ENCODE measurements at places on chromosomes 4 and X.

GRCh38 chrX:69287095-69287494 is 121.8 kb upstream of the PJA1 start:
- DNase-seq, result no peak

- DNase-seq, result no peak
Measured at GRCh38 chr4:184807797-184808712, 17.7 kb downstream of the ACSL1 start.

- no peak for DNase-seq
Measured at GRCh38 chr4:145337391-145337790, 144.3 kb upstream of the SMAD1 start.

DNA sequence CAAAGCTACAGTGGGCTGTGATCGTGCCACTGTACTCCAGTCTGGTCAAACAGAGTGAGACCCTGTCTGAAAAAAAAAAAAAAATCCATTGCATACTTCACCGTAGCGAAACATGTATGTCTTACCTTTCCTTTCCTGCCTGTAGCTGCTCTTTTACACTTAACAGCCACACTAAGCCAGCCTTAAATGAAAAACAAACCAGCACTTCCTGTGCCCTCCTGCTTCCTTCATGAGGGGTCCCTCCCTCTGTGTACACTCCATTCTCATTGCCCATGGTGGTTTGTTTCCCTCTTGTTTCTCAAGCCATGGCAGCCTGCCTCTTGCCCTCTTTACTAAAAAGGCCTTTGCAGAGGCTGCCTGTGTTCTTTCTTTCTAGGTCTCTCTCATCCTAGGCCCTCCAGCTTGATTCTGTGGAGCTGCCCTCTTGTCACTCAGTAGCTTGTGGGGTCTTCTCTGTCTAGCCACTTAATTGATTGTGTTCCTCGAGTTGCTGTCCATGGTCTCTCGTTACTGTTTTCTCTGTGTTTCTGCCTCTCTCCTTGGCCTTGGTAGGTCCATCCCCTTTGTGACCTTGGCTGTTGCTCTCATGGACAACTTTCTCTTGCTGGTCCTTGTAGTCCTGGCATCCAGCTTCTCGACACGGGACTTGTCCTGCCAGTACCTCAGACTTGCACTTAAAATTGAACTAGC is 52.1 kb upstream of the MSANTD1 start:
- DNase-seq, result no peak

DNA sequence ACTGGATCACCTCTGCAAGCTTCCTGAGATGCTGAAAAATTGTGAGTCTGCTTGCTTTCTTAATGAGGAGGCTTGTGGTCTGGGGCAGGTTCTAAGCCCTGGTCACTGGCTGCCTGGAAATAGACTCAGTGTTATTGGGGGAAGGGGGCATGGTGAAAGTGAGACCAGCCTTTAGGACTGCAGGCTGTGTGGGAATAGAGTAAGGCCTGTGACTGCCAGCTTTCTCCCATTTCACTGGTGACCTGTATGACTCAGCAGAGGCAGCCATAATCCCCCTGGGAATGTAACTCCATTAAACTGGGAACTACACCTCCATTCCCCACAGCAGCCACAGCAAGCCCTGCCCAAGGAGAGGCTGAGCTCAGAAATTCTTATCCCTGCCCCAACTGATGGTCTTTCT is 55.9 kb upstream of the IL15 start:
- no peak for DNase-seq

DNA sequence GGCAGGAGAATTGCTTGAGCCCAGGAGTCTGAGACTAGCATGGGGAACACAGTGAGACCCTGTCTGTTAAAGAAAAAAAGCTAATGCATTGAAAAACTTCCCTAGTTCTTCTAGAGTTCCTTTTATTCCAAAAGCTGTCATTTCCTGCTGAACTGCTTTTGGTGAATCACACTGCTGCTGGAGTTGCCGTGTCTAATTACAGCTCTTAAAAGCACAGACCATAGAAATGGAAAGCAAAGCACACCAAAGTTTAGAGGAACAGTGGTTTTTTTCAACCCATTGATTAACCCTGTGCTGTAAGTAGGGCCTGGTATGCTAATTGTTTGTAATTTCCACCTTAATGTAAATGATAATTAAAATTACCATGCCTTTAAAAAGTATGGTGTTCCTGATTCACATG is 52.4 kb downstream of the SEPTIN11 start:
- DNase-seq, result no peak

- DNase-seq, result peak; percentile 81
Measured at GRCh38 chr4:122827258-122827878, 737 bp downstream of the FGF2 start.

GRCh38 chr4:119014658-119015057 is 121.0 kb upstream of the MYOZ2 start:
- no peak for DNase-seq

DNA sequence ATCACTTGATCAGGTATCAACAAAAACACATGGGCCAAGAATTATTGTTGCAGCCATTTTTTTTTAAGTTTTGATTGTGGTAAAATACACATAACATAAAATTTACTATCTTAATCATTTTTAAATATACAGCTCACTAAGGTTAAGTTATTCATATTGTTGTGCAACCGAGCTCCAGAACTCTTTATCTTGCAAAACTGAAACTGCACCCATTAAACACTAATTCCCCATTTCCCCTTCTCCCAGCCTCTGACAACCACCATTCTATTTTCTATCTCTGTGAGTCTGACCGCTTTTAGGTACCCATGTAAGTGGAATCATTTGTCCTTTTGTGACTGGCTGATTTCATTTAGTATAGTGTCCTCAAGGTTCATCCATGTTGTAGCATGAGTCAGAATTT is 126.2 kb upstream of the NDP start:
- DNase-seq, result no peak

DNA sequence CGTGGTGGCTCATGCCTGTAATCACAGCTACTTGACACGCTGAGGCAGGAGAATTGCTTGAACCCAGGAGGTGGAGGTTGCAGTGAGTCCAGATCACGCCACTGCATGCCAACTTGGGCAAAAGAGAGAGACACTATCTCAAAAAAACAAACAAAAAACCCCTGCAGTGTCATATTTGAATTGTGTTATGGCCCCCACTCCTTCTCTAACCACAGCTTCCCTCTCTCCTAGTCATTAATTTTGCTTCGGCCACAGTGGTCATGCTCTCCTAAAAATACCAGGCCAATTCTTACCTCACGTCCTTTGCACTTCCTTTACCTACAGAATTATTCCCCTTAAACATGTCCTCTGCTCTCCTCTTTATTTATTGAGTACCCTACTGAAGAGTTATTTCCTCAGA is 206.1 kb downstream of the PPP3CA start:
- no peak for DNase-seq

GRCh38 chr4:155434366-155434765 is 57.6 kb upstream of the MAP9 start:
- DNase-seq, result no peak

- no peak for DNase-seq
Measured at GRCh38 chr4:173924561-173924960, 358.9 kb downstream of the FBXO8 start.

GRCh38 chr4:134422776-134423175 is 221.2 kb upstream of the PABPC4L start:
- no peak for DNase-seq

DNA sequence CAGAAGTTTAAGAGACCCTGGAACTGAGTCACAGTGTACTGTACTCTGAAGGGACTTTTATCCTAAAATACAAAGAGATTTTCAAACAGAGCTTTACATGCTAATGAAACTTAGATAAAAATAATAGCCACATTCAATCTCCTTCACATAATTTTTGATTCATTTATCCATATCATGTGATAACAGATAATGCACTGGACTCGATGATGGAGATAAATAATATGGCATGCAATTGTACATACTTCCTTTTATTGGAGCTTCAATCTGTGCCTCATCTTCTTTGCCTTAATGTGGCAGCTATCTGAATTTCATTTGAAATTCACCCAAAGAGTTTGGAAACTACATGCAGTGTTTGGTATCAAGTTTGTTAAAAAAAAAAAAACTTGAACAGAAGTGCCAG is 390.6 kb downstream of the CFAP47 start:
- DNase-seq, result no peak

DNA sequence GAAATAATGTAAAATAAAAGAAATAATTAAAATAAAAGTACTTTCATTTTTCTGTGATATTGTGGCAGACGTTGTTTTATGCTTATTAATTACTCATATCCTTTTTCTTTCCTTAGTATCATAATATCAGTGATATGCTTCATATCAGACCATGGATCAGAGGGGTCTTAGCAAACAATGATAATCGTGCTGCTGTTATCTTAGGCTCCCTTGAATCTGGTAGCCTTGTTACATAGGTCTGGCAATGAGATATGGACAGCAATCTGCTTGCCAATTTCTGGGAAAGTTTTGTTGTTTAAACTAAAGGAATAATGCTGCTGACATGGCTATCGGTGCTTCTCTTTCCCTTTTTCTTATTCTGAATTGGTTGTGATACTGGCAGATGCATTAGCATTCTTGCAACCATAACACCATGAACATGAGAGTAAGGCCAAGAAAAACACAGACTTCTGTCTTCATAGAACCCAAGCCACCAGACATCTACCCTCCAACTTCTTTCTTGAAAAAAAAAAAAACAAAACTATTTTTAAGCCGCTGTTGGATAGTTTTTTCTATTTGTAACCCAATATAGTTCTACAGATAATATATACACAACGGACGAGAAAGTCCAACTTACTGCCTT is 16.4 kb downstream of the EPHA5 start:
- no peak for DNase-seq

DNA sequence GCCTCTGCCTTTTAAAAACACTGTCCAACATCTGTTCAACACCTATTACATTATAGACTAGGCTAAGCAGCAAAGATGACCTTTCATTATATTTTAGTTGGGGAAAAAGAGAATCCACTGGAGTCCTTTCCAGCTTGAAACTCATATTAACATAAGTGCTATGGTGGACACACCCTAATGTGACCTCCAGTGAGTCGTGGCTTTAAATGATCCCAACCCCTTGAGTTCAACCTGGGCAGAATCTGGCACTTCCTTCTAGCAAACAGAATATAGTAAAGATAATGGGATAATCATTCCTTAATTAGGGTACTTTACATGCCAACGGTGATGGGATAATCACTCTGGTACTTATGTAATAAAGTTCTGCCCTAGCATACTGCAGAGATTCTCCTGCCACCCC is 162.6 kb downstream of the MAB21L2 start:
- no peak for DNase-seq

DNA sequence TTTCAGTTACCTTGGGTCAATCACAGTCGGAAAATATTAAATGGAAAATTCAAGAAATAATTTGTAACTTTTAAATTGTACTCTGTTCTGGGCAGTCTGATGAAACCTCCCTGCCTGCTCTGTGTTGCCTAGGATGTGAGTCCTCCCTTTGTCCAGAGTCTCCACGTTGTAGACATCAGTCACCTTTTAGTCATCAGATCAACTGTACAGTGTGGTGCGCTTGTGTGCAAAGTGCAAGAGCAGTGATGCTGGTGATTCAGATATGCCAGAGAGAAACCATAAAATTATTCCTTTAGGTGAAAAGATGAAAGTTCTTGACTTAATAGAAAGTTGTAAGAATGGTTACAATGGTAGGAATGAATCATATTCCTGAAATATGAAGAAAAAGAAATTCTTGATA is 1.4 kb downstream of the SPATA4 start:
- DNase-seq, result no peak

GRCh38 chrX:118758511-118758910 is 31.1 kb downstream of the IL13RA1 start:
- DNase-seq, result no peak

DNA sequence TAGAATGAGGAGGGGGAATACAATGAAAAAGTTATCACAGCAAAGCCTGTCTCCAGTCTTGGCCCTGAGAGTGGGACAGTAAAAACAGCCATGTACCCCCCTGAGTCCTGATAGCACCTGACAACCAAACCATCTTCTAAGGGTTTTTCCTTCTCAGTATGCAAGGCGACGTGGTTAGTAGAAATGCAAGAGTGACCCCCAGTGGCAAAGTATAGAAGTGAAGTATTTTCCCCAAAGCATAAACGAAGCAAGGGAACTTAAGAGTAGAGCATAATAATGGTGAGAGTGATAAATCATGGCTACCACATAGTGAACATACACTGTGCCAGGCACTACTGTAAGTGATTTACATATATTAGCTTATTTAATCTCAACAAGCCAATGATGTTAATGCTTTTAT is 52.8 kb downstream of the FAM47C start:
- DNase-seq, result peak; percentile 21

GRCh38 chrX:82692991-82693390 is 815.1 kb upstream of the POU3F4 start:
- no peak for DNase-seq

DNA sequence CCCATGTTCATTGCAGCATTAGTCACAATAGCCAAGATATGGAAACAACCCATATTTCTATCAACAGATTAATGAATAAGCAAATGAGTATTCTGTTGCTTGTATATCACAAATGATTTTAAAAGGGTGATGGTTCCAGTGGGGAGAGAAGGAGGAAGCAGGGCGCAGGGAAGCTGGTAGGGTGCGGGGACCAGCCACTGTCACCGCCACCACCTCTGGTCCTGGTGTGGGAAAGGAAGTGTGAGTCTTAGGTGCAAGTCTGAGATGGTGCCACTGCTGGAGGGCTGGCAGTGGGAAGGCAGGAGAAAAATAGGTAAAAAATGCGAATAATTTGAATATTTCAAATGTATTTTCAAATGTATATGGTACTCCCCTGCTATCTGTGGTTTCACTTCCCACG is 286.8 kb upstream of the DDX53 start:
- DNase-seq, result no peak

DNA sequence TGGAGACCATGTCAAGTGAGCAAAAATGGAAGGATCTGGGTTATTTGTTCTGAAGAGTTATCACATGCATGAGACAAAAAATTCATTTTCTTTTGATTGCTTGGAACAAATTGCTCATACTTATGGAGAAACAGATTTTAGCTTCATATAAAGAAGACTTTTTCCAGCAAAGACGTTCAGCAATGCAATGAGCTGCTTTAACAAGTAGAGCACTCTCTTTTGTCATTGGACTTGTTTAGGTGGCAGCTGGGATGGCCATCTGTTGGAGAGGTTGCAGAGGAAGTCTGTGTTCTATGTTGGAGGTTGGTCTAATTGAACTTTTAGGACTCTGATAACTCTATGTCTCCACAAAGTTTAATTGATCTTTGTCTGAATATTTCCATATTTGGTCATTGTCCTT is 19.9 kb upstream of the CEP135 start:
- DNase-seq, result no peak

DNA sequence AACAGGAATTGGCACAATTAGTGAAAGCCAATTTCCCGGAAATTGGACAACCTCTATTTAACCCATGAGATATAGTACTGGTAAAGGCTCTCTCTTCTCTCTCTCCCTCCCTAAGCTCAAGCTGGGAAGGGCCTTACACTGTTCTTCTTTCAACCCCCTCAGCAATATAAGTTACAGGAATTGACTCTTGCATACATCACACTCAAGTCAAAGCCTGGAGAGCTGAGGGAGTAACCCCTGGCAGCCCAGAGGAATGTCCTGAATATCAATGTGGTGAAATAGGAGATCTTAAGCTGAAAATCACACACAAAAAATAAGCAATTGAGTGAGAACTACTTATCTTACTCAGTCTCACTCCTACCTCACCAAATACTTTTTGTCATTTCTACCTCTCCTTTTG is 186.9 kb upstream of the SPOCK3 start:
- DNase-seq, result no peak

GRCh38 chrX:53435997-53436396 is 1.8 kb upstream of the HSD17B10 start:
- peak; percentile 76 for DNase-seq
